ENCODE measurements at places on chromosomes 2 and 18. TPM values are rescaled to one million over a fixed set of nuclear protein-coding genes. Genes with fewer than 3 reads are reported as not detected.

The RGPD8 gene
- total RNA-seq: 2.5 TPM

The RRM2 gene
- 198 TPM for total RNA-seq

The RNF152 gene
- 0.05 TPM for total RNA-seq

The NAT8 gene
- total RNA-seq: not detected

The CCDC85A gene
- total RNA-seq: 0.20 TPM

The GPR17 gene
- 0.12 TPM for total RNA-seq

The CHRND gene
- not detected for total RNA-seq

The ZNF521 gene
- not detected for total RNA-seq

The CSRNP3 gene
- not detected for total RNA-seq

The ACTG2 gene
- not detected for total RNA-seq

The TWIST2 gene
- 15.4 TPM for total RNA-seq

The NT5DC4 gene
- not detected for total RNA-seq

The COL4A4 gene
- total RNA-seq: 1.2 TPM

The MYOM1 gene
- total RNA-seq: 0.05 TPM

The ACMSD gene
- total RNA-seq: not detected

The RTP5 gene
- not detected for total RNA-seq

The DRC1 gene
- 0.31 TPM for total RNA-seq

The LRP2 gene
- total RNA-seq: 0.01 TPM

The BCS1L gene
- total RNA-seq: 47.9 TPM

The ACVR1C gene
- total RNA-seq: 0.02 TPM

The MAP3K19 gene
- not detected for total RNA-seq

The PMAIP1 gene
- total RNA-seq: 15.0 TPM

The ARHGEF4 gene
- total RNA-seq: 5.7 TPM

The SLC35F6 gene
- total RNA-seq: 35.4 TPM

The UGT1A4 gene
- total RNA-seq: 0.06 TPM

The WNT10A gene
- 0.18 TPM for total RNA-seq

The IL37 gene
- not detected for total RNA-seq

The COPS8 gene
- 137 TPM for total RNA-seq

The DHX57 gene
- 20.9 TPM for total RNA-seq

The PID1 gene
- total RNA-seq: 2.9 TPM

The SPP2 gene
- not detected for total RNA-seq

The DYNC1I2 gene
- total RNA-seq: 74.0 TPM

The TBR1 gene
- total RNA-seq: 0.05 TPM

The EDAR gene
- total RNA-seq: 0.01 TPM

The DSC3 gene
- 2.2 TPM for total RNA-seq

The FOSL2 gene
- 48.3 TPM for total RNA-seq

The IL36G gene
- not detected for total RNA-seq
